Stimulated activated CD8-positive, alpha-beta memory T cell treated with anti-CD3 and anti-CD28 coated beads, Interleukin-7, amount 100 ng/mL, for 1 hour (primary cell): ENCODE measurements at places on chromosomes 4 and X.

DNA sequence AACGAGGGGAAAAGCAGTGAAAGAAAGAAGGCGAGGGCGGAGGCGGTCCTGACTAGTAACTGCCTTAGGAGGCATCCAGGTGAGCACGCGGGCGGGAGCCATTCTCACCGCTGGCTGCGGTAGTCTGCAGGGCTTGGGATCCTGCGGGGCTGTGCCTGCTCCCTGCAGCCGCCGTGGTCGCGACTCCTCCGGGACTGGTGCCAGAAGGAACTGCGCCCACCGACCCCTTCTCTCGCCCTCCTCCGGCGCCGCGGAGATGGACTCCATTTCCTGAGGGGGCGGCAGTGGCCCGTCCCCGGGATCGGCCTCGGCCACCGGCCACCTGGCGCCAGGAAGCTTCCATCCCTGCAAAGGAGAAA is 543 bp downstream of the NFXL1 start:
- no peak for DNase-seq

DNA sequence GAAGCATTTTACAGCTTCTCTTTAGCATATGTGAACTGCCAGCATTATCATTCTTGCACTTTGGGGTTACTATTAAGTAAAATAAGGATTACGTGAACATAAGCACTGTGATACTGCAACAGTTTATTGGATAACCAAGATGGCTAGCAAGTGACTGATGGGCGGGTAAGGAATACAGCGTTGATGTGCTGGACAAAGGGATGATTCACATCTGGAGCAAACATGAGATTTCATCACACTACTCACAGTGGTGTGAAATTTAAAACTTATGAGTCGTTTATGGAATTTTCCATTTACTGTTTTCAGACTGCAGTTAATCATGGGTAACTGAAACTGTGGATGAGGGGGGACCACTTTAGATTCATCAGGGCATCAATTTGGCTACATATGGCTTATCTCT is 16.0 kb downstream of the NBDY start:
- no peak for DNase-seq

- DNase-seq, result no peak
Measured at GRCh38 chr4:99652596-99653436, 4.8 kb downstream of the C4orf54 start.

GRCh38 chrX:56281789-56282188 is 49.6 kb downstream of the KLF8 start:
- DNase-seq, result no peak

DNA sequence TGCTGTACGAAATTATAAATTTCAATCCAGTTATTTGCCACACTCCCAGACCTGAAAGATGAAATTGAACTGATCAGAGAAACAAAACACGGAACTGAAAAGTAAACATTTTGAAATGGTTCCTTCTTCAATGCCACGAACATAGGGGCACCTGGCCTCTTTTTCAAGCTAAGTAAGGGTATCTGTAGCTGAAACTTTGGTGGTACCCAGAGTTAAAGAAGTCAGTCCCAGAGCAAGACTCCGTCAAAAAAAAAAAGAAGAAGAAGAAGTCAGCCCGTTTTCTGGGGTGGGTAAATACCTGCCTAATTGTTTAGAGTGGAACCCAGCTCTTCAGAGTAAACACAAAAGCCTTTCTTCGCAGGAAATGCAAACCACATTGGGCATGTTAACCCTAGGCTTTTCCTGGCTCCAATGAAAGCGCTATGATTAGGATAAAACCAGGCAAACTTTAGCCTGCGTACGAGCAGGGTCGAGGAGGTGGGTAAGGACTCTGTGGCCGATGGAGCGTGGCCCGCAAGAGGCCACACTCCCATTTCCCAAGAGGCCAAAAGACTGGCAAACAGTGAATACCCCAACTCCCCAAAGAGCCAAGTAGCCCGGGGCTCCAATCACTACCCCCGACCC is 1.3 kb downstream of the ANTXR2 start:
- DNase-seq, result no peak

GRCh38 chr4:78311306-78311705 is 240.3 kb upstream of the ANXA3 start:
- DNase-seq, result no peak

DNA sequence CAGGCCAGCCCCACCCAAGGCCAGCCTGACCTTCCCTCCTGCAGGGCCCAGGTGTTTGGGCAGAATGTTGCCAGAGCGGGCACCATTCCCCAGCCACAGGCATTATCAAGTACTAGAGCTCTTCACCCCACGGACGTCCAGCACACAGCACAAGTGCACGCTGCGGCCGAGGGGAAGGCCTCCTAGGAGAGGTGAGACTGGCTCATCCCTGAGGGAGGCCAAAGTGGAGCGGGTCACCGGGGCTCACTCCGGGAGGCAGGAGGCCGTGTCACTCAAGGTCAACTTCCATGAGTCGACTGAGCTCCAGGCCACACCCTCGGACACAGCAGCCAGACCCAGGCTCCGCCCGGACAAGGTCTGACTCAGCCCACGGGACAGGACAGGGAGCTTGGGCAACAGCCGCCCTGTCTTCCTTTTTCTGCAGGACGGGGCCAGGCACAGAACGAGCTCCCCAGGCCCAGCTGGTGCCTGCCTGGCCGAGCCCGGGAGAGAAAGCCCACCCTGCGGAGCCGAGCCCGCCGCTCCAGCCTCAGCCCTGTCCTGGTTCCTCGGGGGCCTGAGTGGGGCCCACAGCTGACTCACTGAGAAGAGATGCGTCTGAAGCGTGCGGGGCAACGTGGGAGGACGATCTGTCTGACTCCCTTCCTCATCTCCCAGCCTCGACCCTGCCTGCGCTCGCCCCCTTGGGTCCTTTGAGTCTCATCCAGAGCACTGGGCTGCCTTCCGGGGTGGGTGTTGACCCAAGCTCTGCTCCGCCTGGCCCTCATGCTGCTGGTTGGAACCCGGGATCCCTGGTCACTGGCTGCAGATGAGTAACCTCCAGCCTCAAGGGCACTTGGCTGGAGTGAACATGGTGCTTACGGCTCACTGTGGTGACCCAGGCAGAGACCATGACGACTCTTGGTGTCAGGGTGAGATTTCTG is 1.6 kb downstream of the SLC49A3 start:
- no peak for DNase-seq

DNA sequence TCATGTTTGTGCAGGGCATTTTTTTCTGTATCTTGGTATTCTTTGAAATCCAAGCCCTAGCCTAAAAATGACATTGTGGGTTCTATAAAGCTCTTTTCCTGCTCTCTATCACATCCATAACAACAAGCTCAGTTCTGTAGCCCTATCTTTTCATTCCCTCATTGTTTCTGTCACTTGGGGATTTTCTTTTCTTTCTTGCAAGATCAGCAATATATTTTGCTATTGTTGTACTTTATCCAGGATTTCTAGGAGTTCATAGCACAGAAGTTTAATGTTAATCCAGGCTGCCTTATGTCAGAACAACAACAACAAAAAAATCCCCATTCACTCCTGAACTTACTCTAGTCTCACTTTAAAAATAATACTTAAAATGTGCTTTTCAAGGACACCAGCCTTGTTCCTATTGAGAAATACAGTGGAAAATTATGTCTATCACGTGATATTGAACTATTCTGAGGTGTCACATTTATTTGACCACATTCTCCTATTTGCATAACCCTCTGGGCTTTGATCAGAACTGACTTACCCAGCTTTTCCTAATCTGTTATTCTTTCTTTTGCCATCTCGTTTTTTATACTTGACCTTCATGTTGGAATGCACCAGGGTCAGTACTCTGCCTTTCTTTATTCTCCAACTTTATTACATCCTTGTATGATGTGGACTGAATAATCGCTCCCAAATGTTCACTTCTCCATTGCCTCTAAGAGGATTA is 112.8 kb downstream of the MAGEB5 start:
- DNase-seq, result no peak

GRCh38 chrX:100672966-100673365 is 29.0 kb downstream of the SRPX2 start:
- no peak for DNase-seq

DNA sequence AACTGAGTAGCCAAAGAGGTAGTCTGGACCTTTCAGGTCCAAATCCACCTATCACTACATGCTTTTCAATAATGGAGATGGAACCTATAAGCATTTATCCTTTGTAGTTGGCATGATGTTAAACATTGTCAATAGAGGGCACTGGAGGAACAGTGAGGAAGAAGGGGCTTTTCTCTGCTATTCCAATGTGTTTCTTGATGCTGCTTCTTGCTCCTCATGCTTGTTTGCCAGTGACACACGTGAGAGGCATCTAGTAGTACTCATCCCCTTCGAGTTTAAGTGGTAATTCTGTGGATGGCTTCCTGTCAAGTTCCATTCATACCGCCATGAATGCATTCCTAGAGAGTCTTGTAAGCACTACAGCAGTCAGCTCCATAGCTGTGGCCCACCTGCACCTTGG is 84.0 kb downstream of the NAA11 start:
- DNase-seq, result no peak

DNA sequence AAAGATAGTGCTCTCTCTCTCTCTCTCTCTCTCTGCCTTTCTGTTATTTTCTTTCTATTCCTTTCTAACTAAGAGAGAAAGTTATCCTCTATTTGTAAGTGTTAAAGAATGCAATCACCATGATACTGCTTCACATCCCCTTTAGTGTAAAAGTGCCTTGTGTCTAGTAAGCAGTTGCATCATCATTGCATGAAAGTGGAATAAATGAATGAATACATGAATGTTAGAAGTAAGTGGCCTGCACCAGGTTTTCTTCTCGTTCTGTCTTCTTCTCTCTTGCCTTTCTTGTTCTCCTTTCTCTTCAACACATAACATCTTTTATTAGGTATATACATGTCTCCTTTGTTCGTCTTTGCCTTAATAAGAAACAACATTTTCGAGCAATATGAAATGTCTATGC is 35.2 kb downstream of the TRIM2 start:
- no peak for DNase-seq

DNA sequence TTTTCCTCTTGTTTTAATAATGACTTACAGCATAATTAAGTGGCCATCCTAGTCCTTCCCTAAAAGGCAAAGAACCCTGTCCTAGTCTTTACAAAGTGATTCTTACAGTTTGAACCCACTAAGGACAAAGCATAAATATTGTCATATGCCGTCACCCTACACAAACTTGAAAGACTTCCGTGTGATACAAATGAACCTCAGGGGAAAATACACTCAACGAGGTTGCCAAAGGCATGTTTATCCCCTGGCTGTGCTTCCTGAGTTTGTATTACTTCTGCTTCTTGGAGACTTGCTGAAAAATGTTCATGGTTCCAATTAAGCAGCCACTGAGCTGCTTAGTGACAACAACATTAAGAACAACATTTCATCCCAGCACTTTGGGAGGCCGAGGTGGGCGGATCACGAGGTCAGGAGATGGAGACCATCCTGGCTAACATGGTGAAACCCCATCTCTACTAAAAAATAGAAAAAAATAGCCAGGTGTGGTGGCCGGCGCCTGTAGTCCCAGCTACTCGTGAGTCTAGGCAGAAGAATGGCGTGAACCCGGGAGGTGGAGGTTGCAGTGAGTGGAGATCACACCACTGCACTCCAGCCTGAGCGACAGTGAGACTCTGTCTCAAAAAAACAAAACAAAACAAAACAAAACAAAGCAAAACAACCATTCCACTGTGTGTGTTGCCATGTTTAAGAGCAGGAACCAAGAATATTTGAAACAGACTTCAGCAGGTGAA is 16.2 kb downstream of the RASSF6 start:
- no peak for DNase-seq

- no peak for DNase-seq
Measured at GRCh38 chr4:4866124-4866865, 6.8 kb downstream of the MSX1 start.

DNA sequence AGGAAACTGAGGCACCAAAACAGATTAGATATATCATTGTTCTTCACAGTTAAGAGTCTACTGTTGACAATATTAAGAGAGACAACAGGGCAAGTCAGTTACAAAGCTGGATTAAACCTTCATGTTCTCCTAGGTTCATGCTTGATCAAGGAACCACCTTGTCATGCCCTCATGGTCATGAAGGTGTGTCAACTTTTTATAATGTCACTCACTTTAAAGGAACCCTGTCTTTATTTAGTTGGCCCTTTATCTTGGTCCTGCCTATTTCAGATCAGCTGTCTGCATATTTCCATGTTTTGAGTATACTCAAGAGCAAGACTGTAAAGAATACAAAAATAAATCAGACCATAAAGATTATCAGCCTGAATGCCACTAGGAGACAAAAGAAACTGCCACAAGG is 140.2 kb upstream of the FAM241A start:
- no peak for DNase-seq

- DNase-seq, result no peak
Measured at GRCh38 chr4:61401771-61402170, 201.6 kb downstream of the ADGRL3 start.

DNA sequence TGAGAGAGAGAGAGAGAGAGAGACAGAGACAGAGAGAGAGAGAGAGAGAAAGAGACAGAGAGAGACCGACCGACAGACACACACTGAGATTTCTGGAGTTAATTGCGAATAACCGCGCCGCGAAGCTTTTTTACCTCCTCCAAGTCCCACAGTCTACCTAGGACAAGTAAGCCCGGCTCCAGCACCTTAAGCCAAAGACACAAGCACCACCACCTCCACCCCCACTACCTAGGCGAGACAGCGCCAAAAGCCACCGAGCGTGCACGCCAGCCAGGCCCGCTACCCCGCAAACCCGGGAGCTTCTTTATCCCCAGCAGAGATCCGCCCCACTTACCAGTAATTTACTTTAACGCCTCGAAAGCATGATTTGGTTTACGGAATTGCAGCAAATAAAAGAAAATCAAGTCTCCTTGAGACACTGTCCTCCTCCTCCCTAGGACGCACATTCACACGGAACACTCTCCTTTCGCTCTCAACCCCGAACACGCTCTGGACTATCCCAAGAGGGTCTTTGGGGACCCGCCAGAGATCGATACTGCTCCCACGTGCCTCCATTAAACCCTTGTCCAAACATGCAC is 649.6 kb upstream of the DIPK2B start:
- DNase-seq, result no peak

DNA sequence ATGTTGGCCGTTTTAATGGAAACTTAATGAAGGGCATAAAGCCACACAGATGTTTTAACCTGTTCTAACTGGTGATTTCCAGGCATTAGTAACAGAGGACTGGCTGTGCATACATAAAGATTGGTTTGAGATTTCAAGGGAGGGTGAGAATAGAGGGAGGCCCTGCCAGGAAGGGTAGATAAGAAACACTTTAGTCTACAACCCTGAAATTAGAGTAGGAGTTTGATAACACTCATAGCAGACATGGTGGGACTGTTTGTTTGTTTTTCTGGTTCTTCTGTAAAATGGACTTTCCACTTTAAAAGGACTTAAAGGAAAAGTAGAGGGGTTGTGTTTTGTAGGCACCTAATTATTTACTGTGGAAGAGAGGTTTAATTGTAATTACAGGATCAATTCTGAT is 16.2 kb downstream of the SLC4A4 start:
- no peak for DNase-seq

GRCh38 chr4:182537031-182537795 is 294.0 kb downstream of the TENM3 start:
- no peak for DNase-seq
